ENCODE measurements at places on chromosomes 4 and X.

DNA sequence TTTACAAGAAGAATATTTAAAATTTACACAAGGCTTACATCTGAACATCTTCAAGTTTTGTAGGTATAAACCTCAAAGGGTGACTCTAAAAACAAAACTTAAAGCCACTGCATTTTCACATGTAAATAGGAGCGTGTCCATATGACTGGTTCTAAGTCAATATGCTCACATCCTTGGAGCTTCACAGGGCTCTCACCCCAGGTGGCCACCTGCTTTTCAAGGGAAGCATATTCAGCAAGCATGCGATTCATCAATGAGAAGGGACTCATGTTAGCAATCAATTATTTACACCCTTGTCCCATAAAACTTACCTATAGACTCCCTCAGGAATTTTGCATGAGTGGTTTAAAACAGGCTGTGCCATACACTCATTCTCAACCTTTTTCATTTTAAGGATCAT lies 17.8 kb upstream of the KLHL34 start:
- DNase-seq = no peak

GRCh38 chrX:10496345-10496965 lies 123.9 kb downstream of the MID1 start:
- no peak for DNase-seq

- no peak for DNase-seq
These were observed 81.7 kb downstream of the PWWP3B start for GRCh38 chrX:106249706-106250379.

DNA sequence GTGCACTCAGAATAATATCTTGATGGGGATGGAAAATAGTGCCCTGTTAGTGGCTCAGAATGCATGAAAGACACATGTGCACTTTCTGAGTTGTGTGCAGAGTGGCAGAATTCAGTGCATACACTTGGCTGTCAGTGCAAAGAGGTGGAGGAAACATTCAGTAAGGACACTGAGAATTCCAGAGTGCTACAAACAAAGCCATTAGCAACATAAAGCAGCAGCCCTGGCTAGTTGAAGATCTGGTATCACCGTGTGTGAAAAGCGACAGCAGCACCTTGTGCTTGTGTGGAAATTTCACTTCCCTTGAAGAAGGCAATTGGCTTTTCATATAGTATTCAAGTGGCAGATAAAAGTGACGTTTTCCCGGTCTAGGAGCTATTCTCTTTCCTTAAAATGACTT lies 810.4 kb downstream of the TRIML1 start:
- no peak for DNase-seq

DNA sequence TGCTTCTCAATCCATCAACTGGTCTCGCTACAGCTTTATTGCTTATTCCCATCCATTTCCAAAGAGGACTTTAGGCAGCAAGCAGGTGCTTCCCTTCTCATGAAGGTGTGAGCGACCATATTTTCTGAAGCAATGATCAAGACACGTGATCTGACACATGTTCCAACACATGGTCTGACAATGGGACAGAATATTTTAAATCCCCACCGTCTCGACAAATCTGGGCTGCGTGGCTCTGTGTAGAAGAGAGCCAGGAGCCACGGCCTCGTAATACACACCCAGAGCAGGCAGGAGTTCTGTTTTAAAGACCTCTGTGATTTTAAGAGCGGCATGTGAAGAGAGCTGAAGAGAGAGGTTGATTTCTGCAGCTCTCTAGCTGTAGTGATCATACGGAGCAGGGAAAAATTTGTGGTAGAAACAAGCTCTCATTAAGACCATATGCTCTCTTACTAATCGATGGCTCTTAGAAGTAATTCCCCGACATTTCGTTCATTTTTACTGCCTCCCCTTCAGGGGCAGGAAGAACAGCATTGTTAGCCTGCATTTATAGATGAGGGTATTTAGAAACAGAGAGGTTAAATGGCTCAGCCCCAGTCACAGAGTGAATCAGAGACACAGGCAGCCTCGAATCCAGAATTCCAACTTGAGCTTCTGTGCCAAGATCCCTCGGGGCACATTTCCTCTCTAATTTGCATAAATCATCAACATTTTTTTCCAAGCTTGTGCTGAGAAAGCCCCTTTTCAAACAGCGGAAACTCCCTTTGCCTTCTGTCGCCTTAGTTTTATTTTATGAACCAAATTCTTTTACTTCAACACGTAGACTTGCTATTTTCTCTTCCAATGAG lies 91.0 kb upstream of the BCOR start:
- DNase-seq = no peak

GRCh38 chr4:34636623-34637022 lies 1607.7 kb downstream of the ARAP2 start:
- no peak for DNase-seq

GRCh38 chr4:3346146-3346545 lies 53.3 kb downstream of the RGS12 start:
- DNase-seq = no peak

GRCh38 chrX:11446336-11446735 lies 153.1 kb downstream of the AMELX start:
- DNase-seq = no peak

DNA sequence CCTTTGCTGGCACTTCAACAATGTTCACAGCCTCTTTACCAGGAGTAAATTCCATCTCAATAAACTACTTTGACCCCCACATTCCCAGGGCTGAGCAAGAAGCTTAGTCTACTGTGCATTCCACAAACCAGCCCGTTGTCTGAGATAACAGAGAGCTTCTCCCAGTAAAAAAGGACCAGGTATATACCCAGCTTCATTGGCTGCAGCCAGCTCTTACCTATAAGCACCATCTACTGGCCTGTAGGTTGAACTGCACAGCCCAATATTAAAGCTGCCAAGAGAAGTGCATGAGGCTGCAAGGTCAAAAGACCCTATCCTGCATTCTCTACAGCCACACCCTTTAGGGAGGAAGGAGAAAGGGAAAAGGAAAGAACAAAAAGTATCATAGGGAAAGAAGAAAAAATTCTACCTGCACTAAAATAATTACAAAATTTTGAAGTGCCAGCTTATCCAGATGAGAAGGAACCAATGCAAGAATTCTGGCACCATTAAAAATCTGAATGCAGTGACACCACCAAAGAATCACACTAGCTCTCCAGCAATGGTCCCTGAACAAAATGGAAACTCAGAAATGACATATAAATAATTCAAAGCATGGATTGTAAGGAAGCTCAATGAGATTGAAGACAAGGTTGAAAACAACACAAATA lies 45.7 kb upstream of the INTU start:
- DNase-seq = no peak

DNA sequence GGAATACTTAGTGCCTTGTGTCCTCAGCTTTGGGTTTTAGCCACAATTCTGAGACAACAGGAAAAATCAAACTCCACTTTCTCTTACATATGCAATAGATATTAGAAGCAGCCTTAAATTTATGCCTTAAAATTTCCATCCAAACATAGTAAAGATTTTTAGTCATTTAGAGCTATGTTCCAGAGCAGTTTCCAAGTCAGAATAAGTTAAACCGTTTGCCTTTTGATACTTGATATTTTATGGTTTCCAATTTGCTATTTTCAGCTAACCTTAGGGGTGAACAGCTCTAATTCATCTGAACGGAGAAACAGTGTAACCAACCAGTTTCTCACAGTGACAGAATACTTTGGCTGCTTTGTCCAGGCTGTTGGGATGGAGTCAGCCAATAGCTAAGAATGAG lies 125.8 kb upstream of the RXFP1 start:
- no peak for DNase-seq

GRCh38 chr4:20474119-20474518 lies 222.4 kb downstream of the SLIT2 start:
- no peak for DNase-seq

DNA sequence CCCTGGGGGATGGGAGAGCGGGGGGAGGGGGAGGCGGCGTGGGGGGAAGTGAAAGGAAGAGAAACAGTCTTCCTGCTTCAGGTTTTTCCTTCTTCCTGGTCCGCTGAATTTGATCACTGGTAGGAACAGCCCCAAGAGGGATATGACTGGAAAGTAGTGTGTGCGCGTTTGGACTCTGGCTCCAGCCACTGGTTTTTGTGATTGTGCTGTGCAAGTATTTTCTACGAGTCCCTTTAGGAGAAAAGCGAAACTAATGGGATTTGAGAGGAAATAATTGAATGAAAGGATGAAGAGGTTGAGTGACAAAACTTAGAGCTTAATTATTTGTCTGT lies 836 bp downstream of the PRRG1 start:
- no peak for DNase-seq

GRCh38 chrX:47351706-47352105 lies 18.7 kb upstream of the ZNF157 start:
- DNase-seq = no peak

GRCh38 chr4:1315306-1315705 lies 25.6 kb downstream of the MAEA start:
- no peak for DNase-seq

GRCh38 chr4:81429607-81430006 lies 42.1 kb downstream of the RASGEF1B start:
- DNase-seq = no peak

DNA sequence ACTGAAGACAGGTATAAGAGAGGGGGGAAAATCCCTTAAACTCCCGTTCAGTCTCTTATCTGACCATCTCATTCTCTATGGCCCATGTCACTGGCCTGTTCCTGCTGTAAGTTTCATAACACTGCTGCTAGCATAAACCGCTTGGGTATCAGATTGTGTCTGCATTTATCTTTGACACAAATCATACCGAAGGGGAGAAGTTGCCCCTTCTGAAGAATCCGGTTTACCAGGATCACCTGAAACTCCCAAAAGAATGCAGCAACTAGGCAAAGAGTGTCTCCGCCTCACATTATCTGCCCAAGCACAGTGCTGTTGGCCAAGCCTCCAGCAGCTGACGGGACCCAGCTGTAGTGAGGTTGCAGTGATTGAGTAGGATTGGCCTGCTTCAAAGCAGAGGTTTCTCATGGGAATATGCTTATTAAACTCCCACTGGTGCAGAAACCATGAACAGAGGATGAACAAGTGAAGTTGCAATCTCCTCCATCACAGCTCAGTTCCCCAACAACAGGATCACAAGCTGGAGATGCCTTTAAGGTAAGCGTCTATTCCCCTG lies 71.3 kb upstream of the PUDP start:
- DNase-seq = no peak

DNA sequence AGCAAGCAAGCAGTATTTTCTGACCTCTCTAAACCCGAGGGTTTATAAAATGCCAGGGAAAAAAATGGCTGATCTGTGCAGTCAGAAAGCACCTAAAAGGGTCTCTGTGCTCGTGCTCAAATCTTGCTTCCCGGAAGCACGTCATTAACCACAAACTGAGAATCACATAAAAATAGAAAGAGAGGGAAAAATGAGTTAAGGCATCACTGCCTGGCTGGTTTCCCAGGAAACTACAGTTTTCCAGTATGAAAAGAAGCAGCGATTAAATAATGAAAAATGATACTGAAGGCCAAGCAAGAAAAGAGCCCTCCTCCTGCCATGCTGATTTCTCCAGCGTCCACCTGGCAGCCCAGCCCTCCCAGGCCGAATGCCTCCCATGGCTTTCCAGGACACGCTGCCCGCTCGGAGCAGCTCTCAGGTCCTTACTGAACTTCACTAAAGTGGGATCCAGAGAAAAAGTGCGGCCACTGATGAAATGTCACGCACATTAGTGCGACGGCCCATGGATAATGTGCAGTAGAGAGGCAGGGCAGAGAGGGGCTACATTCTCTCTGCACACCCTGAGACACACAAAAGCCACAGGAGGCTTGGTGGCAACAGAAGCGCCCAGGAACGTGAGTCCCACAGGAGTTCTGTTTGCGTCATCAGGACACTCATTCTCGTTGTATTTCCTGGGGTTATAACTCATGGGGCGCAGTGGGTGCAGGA lies 80.4 kb downstream of the WFS1 start:
- no peak for DNase-seq

GRCh38 chr4:90543419-90544170 lies 416.4 kb downstream of the CCSER1 start:
- no peak for DNase-seq

DNA sequence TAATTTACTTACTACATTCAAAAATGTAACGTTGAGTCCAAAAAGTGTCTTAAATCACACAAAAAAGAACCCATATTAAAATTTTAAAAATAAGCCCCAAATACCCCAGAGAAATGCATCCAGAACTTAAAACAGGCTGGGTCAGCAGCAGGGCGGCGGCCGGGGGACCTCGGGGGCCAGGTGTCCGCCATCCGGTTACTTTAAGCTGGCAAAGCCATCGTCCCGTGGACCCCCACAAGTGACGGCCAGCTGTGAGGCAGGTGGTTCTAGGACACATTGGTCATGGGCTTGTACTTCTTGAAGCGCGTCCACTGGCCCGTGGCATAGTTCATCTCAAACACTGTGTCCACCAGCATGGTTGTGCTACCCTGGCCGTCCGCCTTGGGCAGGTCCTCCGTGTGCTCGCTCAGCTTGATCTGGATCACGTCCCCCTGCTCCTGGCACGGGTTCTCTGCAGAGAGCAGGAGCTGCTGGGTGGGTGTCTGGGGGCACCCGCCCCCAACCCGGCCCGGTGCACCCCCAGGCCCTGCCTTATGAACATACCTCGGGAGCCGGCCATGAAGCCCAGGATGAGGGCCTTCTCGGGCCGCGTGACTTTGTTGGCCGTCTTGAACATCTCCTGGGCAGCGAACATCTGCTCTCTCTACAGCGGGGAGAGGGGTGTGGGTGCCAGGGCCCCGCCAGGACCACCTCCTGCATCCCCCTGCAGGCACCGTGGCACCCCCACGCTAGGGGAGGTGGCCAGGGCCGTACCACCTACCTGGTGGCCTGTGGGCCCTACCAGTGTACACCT lies 25.5 kb downstream of the NELFA start:
- DNase-seq = no peak

DNA sequence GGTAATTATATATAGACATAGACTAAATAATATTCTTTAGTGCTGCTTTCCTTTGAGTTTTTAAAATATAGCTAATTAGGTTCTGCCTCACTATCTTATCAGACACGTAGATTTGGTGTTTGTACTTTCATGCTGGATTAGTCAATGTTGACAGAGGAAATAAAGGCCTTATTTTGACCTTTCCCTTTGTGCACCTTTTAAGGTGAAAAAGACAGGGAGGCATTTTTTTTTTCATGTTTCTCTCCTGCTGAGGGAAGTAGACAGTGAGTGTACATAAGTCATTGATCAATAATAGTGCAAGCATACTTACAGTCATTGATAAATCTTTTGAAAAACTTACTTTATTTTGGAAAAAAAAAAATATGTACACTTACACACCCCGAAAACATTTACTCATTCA lies 467.8 kb downstream of the GRXCR1 start:
- no peak for DNase-seq

DNA sequence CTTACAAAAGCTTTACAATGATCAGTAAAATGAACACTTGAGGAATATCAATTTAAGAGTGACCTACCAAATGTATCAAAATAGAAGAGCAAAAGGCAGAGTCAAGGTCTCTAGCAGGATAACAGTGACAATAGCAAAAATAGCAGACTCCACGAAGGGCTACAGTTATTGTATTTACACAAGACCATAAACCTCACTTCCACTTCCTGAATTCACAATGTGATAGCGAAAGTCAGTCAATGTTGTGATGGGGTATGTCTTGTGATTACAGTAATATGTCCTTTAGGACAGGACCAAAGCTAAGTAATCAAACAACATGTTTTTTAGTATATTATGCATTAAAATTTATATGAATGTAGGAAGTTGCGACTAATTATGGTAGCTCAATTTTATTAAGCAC lies 139.6 kb downstream of the IQCM start:
- no peak for DNase-seq

- DNase-seq = no peak
These were observed 30.5 kb upstream of the CT83 start for GRCh38 chrX:116493271-116493670.

- no peak for DNase-seq
These were observed 614.6 kb downstream of the PCDH19 start for GRCh38 chrX:99795495-99795894.
